Liver (tissue), 10 donors: ENCODE measurements at places on chromosomes 1 and 21. TPM values are rescaled to one million over a fixed set of nuclear protein-coding genes. Genes with fewer than 3 reads are reported as not detected.

The C1QC gene
- 57.6 TPM for total RNA-seq

The SLC30A2 gene
- total RNA-seq, result under 0.01 TPM

The CFAP57 gene
- under 0.01 TPM for total RNA-seq

GRCh38 chr1:62407398-62408009 lies 29.3 kb upstream of the USP1 start:
- H3K36me3 ChIP-seq, result no peaks in the 10 kb centered on the region
- H3K27me3 ChIP-seq, result no peaks in the 10 kb centered on the region
- no peaks in the 10 kb centered on the region for H3K4me1 ChIP-seq
- no peak overlapping the region for H3K27ac ChIP-seq

- peaks cover 2% of the 10 kb centered on the region for H3K4me1 ChIP-seq
- no peaks in the 10 kb centered on the region for H3K27me3 ChIP-seq
- H3K36me3 ChIP-seq, result no peaks in the 10 kb centered on the region
- no peak overlapping the region for H3K4me3 ChIP-seq
- DNase-seq, result no peak
Observed at GRCh38 chr1:9890224-9890731, 19.8 kb downstream of the CTNNBIP1 start.

- no peaks in the 10 kb centered on the region for H3K36me3 ChIP-seq
- H3K27ac ChIP-seq, result no peak overlapping the region
- no peak overlapping the region for H3K4me3 ChIP-seq
- no peaks in the 10 kb centered on the region for H3K27me3 ChIP-seq
- no peak for DNase-seq
Observed at GRCh38 chr21:31260790-31261189, 83.3 kb downstream of the TIAM1 start.

GRCh38 chr1:38241594-38242334 lies 195.2 kb upstream of the POU3F1 start:
- no peak for DNase-seq
- peaks cover 4% of the 10 kb centered on the region for H3K4me1 ChIP-seq
- H3K27ac ChIP-seq, result no peak overlapping the region
- no peaks in the 10 kb centered on the region for H3K36me3 ChIP-seq
- no peaks in the 10 kb centered on the region for H3K27me3 ChIP-seq
- H3K4me3 ChIP-seq, result no peak overlapping the region

- H3K36me3 ChIP-seq, result peaks cover 2% of the 10 kb centered on the region
- H3K27ac ChIP-seq, result no peak overlapping the region
- DNase-seq, result no peak
- H3K4me3 ChIP-seq, result no peak overlapping the region
- H3K4me1 ChIP-seq, result no peaks in the 10 kb centered on the region
Observed at GRCh38 chr1:200775850-200776249, 37.2 kb downstream of the CAMSAP2 start.

GRCh38 chr1:202007805-202008489 lies 2.4 kb upstream of the ELF3 start:
- no peak overlapping the region for H3K4me3 ChIP-seq
- no peaks in the 10 kb centered on the region for H3K27me3 ChIP-seq
- peaks cover 16% of the 10 kb centered on the region for H3K36me3 ChIP-seq
- no peak for DNase-seq
- peaks cover 6% of the 10 kb centered on the region for H3K4me1 ChIP-seq
- H3K27ac ChIP-seq, result no peak overlapping the region

- no peaks in the 10 kb centered on the region for H3K36me3 ChIP-seq
- H3K4me3 ChIP-seq, result no peak overlapping the region
- H3K27ac ChIP-seq, result no peak overlapping the region
- no peaks in the 10 kb centered on the region for H3K27me3 ChIP-seq
- DNase-seq, result no peak
Observed at GRCh38 chr1:91513160-91513559, 12.5 kb downstream of the CDC7 start.

The CHRM3 gene
- 0.09 TPM for total RNA-seq

GRCh38 chr1:59279645-59280044 lies 17.2 kb upstream of the FGGY start:
- no peak for DNase-seq
- no peak overlapping the region for H3K4me3 ChIP-seq
- no peak overlapping the region for H3K27ac ChIP-seq
- H3K4me1 ChIP-seq, result no peaks in the 10 kb centered on the region

DNA sequence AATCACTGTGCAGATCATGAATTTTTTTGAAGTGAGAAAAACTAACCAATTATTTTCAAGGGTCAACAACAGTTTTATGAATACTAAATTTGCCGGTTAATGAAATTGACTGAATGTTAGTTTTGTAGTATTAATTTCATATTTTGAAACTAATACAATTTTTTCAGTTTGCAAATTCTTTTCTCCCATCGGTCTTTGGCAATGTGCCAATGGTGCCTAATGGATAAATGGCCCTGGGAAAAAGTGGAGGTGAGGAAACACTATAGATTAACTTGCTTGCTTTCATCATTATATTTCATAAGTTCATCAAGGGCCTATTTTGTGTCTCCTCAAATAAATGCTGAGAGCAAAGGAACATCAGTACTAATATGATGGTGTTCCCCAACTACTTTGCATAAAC lies 4.1 kb downstream of the C1orf141 start:
- no peak overlapping the region for H3K27ac ChIP-seq
- H3K4me1 ChIP-seq, result peaks cover 5% of the 10 kb centered on the region
- no peaks in the 10 kb centered on the region for H3K27me3 ChIP-seq
- no peak for DNase-seq
- H3K4me3 ChIP-seq, result no peak overlapping the region

DNA sequence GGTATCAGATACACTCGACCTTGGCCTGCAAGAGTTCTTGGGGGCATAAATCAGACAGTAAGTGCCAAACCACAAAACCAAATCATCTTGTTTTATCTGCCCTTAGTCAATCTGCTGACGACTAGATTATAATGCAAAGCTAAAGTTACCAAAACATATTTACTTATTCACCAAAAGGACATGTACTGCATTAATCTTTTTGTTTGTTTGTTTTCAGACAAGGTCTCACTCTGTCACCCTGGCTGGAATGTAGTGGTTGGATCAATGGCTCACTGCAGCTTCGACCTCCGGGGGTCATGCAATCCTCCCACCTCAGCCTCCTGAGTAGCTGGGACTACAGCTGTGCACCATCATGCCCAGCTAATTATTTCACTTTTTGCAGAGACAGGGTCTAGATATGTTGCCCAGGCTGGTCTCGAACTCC lies 114.7 kb downstream of the APP start:
- H3K4me3 ChIP-seq, result no peak overlapping the region
- DNase-seq, result no peak
- H3K27me3 ChIP-seq, result no peaks in the 10 kb centered on the region
- H3K36me3 ChIP-seq, result peaks cover 2% of the 10 kb centered on the region

The TIAM1 gene
- 7.4 TPM for total RNA-seq

DNA sequence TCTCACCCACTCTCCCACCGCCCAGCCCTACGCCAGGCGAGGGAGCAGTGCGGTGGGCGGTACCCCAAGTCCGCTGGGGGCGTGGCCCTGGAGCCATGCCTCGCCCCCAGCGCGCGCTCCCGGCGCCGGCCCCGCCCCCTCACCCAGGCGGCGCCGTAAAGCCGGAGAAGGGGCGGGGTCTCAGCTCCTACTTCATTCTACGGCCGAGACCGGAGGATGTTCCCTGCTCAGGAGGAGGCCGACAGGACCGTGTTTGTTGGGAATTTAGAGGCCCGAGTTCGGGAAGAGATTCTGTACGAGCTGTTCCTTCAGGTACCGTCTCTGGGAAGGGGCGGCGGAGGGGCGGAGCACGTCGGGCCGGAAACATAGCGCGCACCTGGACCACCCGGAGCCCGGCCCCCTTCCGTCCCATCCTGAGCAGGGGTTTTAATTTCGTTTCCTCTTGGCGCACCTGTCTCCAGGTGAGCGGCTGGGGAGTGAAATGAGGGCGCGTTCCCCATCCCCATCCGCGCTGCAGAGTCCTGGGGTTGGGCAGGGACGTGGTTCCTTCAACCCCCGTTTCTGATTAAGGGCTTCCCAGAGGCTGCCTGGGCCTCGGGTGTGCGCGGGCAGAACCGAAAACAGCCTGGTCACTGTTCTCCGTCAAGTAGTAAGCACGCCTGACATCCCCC lies at the start of gene RBM11:
Gene RBM11 (plus strand): TSS at position 187 of the 671 bp plus-strand sequence. CDS start 30 bp downstream, at position 217.
- peaks cover 6% of the 10 kb centered on the region for H3K4me1 ChIP-seq
- peaks cover 4% of the 10 kb centered on the region for H3K27me3 ChIP-seq
- H3K36me3 ChIP-seq, result no peaks in the 10 kb centered on the region
- DNase-seq, result peak; percentile 77
